Activated T-helper 1 cell treated with anti-CD3 and anti-CD28 coated beads, Interleukin-2, amount 50 U/mL, for 16 hours (primary cell): ENCODE measurements at places on chromosomes 2 and 18.
A peak's percentile ranks its signal among the peaks of the same experiment; 100 is the strongest.

GRCh38 chr2:1400943-1401735 lies 12.1 kb upstream of the TPO start:
- no peak for DNase-seq

DNA sequence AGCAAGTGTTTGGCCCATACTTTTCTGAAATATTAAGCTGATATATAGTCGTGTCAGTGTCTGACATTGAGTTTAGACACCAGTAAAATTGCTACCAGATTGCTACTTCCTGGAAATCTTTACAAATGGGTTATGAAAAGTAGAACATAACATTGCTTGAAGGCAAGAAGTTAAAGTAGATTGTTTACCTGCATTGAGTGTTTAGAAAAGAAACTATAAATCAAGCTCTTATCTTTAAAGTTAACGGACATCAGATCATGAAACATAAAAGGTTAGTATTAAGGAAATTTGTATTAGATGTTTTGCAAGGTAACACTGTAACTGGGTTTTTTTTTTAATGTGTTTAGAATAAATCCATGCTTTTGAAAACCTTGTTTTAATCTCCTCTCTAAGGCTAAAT lies 4.8 kb upstream of the YES1 start:
- DNase-seq, result no peak

DNA sequence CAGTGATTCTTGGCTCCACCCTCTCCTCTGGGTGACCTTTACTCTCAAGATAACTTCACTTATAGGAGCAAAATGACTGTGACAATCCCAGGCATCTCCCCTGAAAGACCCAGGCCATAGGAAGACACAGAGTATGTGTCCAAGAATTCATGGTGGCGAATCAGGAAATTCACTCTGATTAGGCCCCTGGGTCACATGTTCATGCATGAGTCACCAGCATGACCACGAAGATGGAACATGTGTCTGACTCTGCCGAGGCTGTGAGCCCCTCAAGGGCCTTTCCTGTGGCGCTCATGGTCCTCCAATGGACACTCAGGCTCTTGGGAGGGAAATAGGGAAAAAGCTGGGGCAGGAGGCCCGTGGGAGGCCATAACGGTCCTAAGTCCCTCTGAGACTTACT lies 74.0 kb upstream of the TEX51 start:
- DNase-seq, result no peak

GRCh38 chr2:71130152-71130904 lies at the start of the genes MCEE and MPHOSPH10:
MCEE (minus strand) TSS chr2:71130229; CDS start chr2:71130219, 10 bp downstream.
MPHOSPH10 (plus strand) TSS chr2:71130634; CDS start chr2:71130666, 32 bp downstream.
- peak; percentile 79 for DNase-seq

DNA sequence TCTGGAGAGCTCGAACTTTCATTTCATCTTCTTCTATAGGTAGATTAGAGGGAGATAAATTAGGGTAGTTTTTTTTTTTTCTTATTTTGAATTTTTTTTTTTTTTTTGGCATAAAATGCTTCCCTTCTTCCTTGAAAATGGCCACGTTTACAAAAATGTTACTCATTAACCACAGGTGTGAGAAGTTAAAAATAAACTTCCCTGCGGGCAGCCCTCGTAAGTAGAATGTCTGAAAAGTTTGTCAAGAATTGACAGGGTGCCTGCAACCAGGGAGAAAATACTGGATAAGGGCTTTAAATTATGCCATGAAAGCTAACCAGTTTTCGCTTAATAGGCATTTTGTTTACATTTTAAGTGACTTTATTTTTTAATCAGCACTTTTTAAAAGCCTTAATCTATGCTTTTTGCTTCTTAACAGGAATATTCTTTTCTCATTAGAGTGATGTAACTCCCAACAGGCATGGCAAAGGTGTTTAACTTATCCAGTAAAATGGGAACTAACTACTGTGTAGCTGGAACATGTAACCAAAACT lies 4.2 kb upstream of the FN1 start:
- DNase-seq, result no peak

DNA sequence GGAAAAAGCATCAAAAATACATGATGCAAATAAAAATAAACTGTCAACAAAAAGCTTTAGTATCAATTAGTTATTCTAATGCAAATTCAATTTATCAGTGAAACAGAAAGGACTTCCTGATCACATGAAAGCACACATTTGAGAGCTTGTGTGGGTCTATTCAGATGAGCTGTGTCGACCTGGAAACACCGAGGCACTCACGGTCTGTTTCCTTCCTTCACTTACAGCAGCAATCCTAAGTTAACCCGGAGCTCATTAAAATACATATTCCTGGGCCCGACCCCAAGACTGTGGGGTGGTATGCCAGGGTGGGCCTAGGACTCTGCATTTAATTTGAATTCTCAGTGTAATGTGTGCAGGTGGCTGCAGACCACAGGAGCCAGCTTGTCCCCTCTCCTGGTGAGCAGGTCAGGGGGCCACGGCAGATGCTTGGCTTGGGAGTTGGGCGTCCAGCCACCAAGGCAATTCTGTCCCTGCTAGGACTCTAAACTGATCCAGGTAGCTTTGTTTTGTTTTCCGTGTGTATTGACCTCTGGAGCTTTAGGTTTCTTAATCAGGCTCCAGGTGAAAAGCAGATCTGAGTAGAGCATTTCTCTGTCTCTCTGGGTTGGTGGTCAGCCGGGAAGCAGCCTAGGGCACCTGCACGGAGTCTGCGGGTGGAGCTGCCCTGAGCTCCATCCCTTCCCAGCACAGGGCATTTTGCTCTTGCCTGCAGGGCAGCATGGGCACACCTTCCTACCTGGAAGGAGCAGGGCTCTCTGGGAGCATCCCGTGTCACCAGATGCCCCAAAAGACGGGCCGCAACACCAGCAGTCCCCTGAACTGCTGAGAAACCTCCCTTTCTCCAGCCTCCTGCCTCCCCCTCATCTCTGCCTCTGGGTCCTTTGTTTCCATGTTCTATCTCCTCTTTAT lies 9.0 kb downstream of the MBP start:
- DNase-seq, result no peak

- no peak for DNase-seq
These were observed 7.5 kb upstream of the KLHL30 start for GRCh38 chr2:238130696-238131628.

- no peak for DNase-seq
These were observed 18.6 kb upstream of the SCRN3 start for GRCh38 chr2:174376967-174377366.
